Esophagus squamous epithelium (tissue), 5 donors: ENCODE measurements at places on chromosomes 6 and 20.

DNA sequence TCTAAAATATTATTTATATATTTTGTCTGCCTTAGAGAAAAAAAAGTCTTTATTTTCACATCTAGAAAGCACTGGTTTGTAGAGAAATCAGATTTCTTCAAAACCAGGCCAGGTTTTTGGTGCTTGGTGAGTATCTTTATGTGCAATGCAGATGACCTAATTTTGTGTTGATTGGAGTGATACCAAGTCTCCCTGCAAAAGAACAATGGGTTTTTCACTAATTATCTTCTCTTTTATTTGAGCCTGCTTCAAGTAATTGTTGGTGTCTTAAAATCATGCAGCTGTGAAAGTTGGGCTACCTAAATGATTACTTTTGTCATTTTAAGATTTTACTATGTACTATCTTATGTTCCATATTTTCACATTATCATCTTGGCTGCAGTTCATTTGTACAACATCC lies 874.7 kb downstream of the TFAP2A start:
- DNase-seq: no peak

- no peak for DNase-seq
Observed at GRCh38 chr6:122751326-122751725, 28.2 kb upstream of the FABP7 start.

DNA sequence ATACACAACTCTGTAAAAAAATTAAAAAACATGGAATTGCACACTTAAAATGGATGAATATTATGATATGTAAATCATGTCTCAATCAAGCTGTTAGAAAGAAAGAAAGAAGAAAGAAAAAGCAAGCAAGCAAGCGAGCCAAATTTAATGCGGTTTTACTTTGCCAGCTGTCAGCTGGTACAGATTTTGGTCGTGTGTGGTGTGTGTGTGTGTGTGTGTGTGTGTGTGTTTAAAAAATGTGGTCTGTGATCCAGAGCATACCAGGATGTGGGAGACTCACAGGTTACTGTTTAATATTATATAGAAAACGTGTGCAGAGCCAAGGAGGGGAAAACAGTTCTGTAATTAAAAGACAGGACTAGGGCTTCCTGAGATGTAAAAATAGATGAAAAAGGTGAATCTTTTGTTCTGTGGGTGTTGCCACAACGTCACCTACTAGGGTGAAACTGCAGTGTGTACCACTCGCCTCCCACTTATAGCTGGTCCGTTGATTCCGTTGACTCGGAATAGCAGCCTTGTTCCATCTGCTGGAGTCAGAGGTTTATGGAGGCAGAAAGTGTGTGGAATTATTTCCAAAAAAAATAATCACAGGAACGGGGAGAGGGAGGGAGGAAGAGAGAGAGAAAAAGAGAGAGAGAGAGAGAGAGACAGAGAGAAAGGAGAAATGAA lies 197.7 kb downstream of the BCAS1 start:
- DNase-seq: no peak

GRCh38 chr6:20204512-20204894 lies 7.8 kb downstream of the MBOAT1 start:
- DNase-seq: no peak

- DNase-seq: no peak
Observed at GRCh38 chr20:47704746-47705496, 80.4 kb downstream of the SULF2 start.

GRCh38 chr20:34970846-34971560 lies 15.3 kb downstream of the MYH7B start:
- no peak for DNase-seq

GRCh38 chr6:14035874-14036273 lies 81.7 kb upstream of the CD83 start:
- no peak for DNase-seq

GRCh38 chr6:3433005-3433404 lies 23.8 kb downstream of the SLC22A23 start:
- no peak for DNase-seq
